MM.1S (cell line): ENCODE measurements at places on chromosomes 7 and 10.

GRCh38 chr7:132742189-132742612 lies 165.9 kb upstream of the PLXNA4 start:
- no peak for DNase-seq

- DNase-seq, result no peak
These were observed 112.2 kb downstream of the TES start for GRCh38 chr7:116322541-116322940.

- no peak for DNase-seq
These were observed 14.1 kb downstream of the CHN2 start for GRCh38 chr7:29208410-29209250.

GRCh38 chr10:49559476-49559875 lies 20.6 kb upstream of the ERCC6 start:
- no peak for DNase-seq
